HepG2 (cell line): ENCODE measurements at places on chromosomes 6 and 20. TPM values are rescaled to one million over a fixed set of nuclear protein-coding genes. Genes with fewer than 3 reads are reported as not detected.

GRCh38 chr6:43878823-43879495, 108.9 kb downstream of the VEGFA start:
- H3K4me3 ChIP-seq, result no peak overlapping the region
- no peak overlapping the region for H3K27ac ChIP-seq
- H3K36me3 ChIP-seq, result no peaks in the 10 kb centered on the region
- H3K4me1 ChIP-seq, result peaks cover 50% of the 10 kb centered on the region

The ZSCAN26 gene
- 15.6 and 18.5 TPM in 2 replicates for total RNA-seq

DNA sequence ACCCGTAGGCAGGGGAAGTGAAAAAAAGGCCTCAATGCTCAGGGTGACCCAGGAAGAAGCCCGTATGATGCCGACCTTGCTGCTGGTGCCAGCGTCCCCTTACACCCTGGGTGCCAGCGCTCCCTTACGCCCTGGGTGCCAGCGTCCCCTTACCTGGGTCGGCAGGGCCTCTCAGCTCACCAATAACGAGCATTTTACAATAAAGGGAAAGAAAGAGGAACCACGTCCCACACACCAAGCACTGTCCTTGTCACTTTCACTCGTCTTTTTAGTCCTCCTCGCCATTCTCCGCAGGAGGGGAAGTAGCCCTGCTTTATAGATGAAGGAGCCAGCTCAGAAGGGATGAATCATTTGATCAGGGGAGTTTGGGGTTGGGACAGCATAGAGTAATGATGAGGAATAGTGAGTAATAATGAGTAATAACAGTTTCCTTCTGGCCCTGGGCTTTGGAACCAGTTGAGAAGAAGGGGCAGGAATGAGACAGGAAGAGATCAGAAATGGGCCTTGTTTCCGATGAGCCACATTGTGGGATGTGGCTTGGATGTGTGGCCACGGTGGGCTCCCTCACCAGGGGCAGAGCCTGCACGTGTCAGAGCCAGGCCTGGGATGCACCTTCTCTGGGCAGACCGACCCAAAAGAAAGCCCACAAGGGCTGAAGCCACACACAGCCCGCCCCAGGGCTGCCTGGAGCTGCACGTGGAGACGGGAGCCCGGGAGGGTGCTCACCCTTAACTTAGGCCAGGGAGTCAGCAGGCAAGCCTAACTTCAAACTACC, 75.7 kb downstream of the SYNJ2 start:
- no peak overlapping the region for H3K4me3 ChIP-seq
- no peak overlapping the region for H3K27ac ChIP-seq
- H3K27me3 ChIP-seq, result no peaks in the 10 kb centered on the region
- peaks cover 89% of the 10 kb centered on the region for H3K36me3 ChIP-seq
- DNase-seq, result no peak
- H3K4me1 ChIP-seq, result peaks cover 8% of the 10 kb centered on the region; the same call in 1 of the 2 replicates

The SLC22A16 gene
- not detected in 2 replicates for total RNA-seq

DNA sequence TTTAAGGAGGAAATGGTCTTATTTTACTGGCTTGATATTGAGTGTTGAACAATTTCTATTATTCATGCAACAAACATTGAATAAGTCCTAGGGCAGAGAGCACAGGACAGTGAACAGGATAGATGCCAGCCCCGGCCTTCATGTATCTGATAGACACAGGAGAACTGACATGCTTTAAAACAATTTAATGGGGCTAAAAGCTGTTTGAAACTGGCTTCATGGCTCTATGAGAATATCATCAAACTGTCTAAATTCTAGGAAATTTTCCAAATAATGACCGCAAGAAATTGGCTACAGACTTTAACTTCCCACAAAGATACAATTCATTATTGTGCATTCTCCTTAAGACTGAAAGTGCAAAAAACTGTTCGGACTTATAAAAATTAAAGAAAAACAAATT, 69.0 kb downstream of the ID4 start:
- DNase-seq, result no peak
- no peak overlapping the region for H3K27ac ChIP-seq
- no peak overlapping the region for H3K4me3 ChIP-seq
- no peaks in the 10 kb centered on the region for H3K4me1 ChIP-seq

DNA sequence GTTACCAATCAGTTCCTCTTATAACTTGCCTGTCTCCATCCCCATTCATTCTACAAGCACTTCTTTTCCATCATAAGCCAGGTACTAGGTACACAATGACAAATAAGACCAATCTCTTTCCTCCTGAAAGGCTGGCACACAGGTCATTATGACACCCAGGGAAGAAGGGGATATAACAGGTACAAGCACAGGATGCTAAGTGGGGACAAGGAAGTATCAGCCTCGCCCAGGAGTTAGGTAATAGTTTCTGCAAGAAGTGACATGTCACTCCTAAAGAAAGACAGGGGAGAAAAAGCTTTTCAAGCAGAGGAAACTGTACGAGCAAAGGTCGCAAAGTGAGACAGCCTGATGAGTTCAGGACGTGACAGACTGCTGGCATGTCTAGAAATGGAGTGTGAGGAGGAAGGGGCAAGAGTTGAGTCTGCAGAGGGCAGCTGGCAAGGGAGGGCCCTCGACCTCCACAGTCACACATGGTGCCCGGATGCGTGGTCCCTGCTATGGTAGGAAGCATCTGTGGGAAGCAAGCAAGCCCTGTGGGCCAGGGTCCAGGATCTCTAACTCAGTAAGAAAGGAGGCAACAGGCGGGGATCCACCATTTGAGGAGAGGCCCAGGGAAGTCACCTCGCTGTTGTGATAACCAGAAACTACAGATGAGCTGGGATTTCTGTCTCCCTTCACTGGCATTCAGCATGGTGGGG, 40.4 kb downstream of the GPLD1 start:
- no peaks in the 10 kb centered on the region for H3K27me3 ChIP-seq
- no peak overlapping the region for H3K4me3 ChIP-seq
- H3K36me3 ChIP-seq, result no peaks in the 10 kb centered on the region
- peaks cover 17% of the 10 kb centered on the region for H3K4me1 ChIP-seq
- H3K27ac ChIP-seq, result no peak overlapping the region

The GCLC gene
- total RNA-seq, result 84.6 and 96.9 TPM in 2 replicates

- no peak overlapping the region for H3K27ac ChIP-seq
- no peak overlapping the region for H3K4me3 ChIP-seq
- peaks cover 7% of the 10 kb centered on the region for H3K36me3 ChIP-seq
Observed at GRCh38 chr6:116705917-116706316, 24.9 kb downstream of the KPNA5 start.

- H3K4me3 ChIP-seq, result peak within 1 kb of the TSS; percentile 55
- peak; percentile 53 for DNase-seq
- H3K27me3 ChIP-seq, result peaks cover 21% of the 10 kb centered on the region
- H3K4me1 ChIP-seq, result 0 out of 2 replicates have a peak, but pooled peaks cover 6% of the 10 kb centered on the region
Observed at GRCh38 chr20:9838378-9839295, at the start of gene PAK5. TSS of gene PAK5 (minus strand) at chr20:9839076. CDS start at chr20:9644328, 194,748 bp downstream.

DNA sequence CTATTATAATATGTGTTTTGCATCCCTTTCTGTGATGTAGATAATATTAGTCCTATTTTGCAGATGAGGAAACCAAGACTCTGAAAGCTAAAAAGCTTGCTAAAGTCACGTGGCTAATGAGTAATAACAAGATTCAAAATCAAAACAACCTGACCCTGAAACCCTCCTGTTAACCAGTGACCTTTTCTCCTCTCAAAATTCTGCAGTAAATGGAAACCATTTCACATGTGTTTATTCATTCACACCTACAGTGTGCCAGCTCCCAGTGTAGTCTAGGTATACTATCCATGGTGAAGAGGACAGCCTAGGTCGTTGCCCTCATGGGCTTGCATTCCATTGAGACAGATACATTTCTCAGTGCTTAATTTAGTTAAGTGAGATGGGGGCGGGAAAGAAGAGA, 30.6 kb upstream of the PHACTR2 start:
- H3K4me1 ChIP-seq, result peaks cover 14% of the 10 kb centered on the region
- H3K27ac ChIP-seq, result no peak overlapping the region
- H3K27me3 ChIP-seq, result no peaks in the 10 kb centered on the region
- H3K36me3 ChIP-seq, result no peaks in the 10 kb centered on the region
- H3K4me3 ChIP-seq, result no peak overlapping the region

DNA sequence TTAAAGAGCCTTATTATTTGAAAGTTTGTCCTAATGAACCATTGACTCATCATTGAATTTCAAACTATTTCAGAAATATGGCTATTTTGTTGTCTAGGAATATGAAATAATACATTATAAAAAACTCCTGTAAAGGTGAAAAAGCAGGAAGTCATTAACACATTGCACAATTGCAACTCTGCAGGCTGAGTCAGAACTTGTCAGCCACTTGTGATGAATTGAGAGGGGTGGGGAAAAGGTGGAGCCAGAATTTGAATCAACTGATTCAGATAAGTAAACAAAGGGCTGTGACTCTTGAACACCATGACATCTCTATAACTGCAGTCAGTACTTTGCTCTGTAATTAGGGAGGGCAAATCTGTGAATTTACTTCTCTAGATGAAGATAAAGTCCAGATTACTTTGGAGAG, 6.0 kb downstream of the C6orf141 start:
- H3K27ac ChIP-seq, result no peak overlapping the region
- H3K36me3 ChIP-seq, result no peaks in the 10 kb centered on the region
- peaks cover 8% of the 10 kb centered on the region; the same call in 2 of the 3 replicates for H3K27me3 ChIP-seq
- no peak overlapping the region for H3K4me3 ChIP-seq
- H3K4me1 ChIP-seq, result peaks cover 46% of the 10 kb centered on the region

The HS3ST5 gene
- total RNA-seq, result 1.0 and 1.1 TPM in 2 replicates

The TCP11 gene
- total RNA-seq, result not detected in 2 replicates

The TFAP2B gene
- total RNA-seq, result not detected in 2 replicates

DNA sequence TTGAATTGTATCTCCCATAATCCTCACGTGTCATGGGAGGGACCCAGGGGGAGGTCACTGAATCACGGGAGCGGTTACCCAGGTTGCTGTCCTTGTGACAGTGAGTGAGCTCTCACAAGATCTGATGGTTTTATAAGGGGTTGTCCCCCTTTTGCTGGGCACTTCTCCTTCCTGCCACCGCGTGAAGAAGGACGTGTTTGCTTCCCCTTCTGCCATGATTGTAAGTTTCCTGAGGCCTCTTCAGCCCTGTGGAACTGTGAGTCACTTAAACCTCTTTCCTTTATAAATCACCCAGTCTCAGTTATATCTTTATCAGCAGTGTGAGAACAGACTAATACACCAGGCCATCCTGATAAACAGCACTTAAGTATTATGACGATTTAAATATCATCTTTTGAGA, 9.0 kb upstream of the MRGBP start:
- DNase-seq, result no peak
- H3K27me3 ChIP-seq, result peaks cover 80% of the 10 kb centered on the region
- no peak overlapping the region for H3K27ac ChIP-seq
- no peak overlapping the region for H3K4me3 ChIP-seq
- H3K4me1 ChIP-seq, result peaks cover 34% of the 10 kb centered on the region

The GPR31 gene
- not detected in 2 replicates for total RNA-seq

The LY6G6C gene
- total RNA-seq, result not detected in 2 replicates

The RNF217 gene
- total RNA-seq, result 1.2 and 2.2 TPM in 2 replicates

DNA sequence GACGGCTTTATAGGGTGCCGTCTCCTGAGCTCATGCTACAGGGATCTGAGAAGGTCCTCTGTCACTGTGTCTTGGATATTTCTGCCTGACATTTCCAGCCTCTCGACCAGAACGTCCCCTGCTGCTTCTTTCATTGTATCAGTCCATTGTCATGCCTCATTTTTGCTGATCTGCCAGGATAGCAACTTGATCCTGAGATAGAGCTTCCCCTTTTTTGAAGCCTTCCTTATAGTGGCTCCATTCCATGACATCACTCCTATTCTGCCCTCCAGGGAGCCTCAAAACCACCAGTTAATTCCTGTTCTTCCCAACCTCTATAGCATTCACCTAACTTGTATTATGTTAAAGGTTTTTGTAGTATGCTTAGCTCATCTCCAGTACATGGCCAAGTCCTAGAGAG, 431.8 kb upstream of the NOX3 start:
- H3K36me3 ChIP-seq, result no peaks in the 10 kb centered on the region
- no peak overlapping the region for H3K27ac ChIP-seq
- DNase-seq, result no peak
- H3K4me3 ChIP-seq, result no peak overlapping the region
- no peaks in the 10 kb centered on the region for H3K27me3 ChIP-seq
